H54 (cell line): ENCODE measurements at places on chromosomes 5 and 9.
A peak's percentile ranks its signal among the peaks of the same experiment; 100 is the strongest.

GRCh38 chr5:178797546-178798440 is 62.0 kb upstream of the ZNF354B start:
- no peak for DNase-seq

DNA sequence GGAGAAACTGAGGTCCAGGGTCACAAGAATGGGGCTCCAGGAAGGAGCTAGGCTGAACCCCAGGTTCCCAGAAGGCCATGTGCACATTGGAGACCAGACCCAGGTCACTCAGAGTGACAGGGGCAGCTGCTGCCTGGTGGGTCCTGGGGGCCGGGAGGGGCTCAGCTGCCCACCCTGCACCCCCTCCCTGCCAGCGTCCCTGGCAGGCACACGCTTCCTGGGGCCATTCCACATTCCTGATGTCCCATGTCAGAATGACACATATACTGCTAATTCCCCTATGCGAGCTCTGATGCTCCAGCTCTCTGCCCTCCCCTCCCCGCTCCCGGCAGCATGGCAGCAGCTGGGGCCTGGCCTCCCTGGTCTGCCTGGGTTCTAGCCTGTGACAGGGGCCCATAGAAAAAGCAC is 14.0 kb downstream of the FGFR4 start:
- DNase-seq = peak; percentile 77

DNA sequence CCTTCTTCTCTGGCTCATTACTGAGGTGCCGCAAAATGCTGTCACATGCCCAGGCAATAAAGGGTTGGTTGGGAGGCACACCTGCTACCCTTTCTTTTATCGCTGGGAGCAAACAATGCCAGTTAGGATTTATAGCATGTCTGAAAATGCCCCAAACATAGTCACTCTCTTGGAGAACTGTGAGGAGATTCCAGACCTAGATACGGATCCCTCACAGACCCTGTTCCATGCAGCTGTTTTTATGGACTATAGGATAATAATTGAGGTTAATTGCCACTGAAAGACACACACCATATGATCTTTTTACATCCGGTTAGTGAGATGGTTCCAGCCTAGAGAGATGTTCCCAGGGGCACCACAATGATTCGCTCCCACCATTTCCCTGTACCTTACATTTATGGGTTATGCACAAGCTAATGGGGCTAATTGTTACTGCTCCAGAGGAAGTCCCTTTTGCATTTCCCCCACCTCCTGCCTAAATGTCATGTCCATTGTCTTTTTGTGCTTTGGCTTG is 318.1 kb downstream of the PIK3R1 start:
- no peak for DNase-seq

DNA sequence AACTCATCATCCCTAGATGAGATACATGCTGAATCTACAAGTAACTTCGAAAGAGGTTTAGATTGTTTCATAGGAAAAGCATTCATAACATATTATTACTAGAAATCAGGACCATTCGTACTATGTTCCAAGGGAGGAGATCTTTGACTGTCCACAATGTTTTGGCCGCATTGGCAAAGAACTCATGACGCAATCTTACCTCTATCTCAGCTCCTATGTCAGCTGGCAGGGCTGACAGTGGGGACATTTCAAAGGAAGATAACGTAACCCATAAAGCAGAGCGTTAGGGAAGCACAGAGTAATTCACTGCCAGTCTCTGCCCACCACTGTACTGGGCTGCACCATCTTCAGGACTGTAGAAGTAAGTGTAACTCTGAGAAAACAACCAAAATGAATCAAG is 69.7 kb downstream of the EFNA5 start:
- DNase-seq = no peak

DNA sequence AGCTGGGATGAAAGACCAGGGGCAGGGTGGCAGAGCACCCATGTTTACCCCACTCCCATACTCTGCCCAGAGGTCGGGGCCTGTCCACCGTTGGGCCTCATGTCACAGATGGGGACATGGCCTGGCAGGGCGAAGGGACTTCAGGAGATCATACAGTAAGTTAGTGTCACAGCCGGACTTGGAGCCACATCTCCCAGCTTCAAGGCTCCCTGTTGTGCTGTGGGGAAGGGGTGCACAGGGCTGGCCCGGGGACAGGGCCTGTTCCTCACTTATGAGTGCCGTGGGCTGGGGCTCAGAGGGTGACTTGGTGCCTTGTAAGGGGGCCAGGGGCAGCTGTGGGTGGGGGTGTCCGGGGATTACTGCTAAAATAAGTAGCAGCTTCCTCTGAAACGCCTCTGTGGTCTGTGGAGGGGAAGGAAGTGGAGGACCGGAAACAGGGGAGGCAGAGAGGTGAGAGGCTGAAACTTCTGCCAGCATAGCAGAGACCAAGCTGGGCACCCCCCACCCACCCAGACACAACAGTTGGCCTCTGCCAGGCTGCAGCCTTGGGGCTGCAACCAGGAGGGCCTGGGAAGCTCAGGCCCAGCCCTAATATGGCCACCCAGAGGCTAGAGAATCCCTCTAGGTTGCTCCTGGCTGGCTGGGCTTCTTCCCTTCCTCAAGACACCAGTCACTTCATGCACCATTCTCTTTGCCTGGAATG is 41.1 kb upstream of the NEK6 start:
- DNase-seq = no peak

DNA sequence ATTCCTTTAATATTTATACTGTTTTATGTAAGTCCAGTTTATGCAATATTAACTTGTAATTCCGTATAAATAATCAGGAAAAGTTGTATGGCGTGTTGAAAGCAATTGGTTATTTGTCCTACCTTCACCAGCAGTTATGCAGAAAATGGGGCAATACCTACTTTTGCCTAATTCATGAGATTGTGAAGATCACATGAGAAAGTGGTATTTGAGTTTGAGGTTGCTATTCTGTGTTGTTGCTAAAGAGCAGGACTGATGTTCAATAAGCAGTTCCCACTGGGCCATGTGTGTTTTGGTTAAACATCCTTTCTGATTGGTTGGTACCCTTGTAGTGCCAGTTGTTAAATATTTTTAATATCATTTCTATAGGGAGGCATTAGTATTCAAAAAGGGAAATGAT is 3.2 kb downstream of the TGFBR1 start:
- no peak for DNase-seq

DNA sequence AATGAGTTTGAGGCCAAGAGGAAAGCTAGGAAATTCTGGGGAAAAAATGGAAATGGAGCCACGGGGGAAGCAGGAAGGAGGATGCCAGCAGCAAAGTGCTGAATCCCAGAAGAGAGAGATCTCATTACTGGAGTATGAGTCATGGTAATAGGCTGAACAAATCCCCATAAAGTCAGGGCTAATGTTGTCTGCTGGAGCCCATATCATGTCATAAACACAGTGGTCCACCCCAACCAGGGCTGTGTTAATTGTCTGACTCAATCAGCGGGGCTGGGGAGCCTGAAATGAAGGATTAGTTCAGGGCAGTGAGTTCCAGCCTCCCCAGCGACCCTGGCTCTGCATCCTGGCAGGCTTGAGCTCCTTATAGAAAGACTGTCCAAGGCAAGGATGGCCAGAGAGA is 68.8 kb downstream of the TLR4 start:
- peak; percentile 52 for DNase-seq

DNA sequence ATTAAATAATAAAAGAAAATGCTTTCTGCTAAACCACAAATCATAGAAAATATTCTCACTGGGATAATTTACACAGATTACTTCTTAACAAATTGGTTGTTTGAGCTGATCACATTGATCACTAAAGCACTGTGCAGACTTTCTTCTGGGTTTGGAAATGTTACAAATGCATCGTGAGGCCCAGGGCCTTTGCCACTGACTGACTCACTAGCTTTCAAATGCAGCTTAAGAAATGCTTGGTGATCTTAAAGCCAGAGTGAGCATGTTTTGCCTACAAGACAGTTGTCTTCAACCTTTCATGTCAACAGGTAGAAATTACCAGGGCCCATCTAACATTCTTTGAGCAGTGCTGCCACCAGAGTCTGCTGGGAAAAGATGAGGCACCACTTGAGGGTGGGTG is 252.3 kb upstream of the ADRA1B start:
- DNase-seq = no peak

DNA sequence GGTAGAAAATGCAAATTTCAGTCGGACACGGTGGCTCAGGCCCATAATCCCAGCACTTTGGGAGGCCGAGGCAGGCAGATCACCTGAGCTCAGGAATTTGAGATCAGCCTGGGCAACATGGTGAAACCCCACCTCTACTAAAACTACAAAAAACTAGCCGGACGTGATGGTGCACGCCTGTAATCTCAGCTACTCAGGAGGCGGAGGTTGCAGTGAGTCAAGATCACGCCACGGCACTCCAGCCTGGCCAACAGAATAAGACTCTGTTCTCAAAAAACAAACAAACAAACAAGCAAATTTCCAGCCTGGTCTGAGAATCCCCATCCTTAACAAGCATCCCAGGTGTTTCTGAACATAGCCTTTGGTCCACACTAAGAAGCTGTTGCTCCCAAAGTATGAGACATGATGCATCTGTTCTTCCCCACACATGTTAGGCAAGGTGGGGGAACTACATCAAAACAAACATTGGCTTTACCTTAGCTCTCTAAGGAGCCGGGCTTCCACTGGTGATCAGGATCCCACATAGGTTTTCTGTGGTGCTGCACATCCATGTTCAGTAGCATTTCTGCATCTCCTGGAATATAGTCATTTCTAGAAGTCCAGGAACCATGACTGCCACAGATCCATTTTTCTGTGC is 92.5 kb upstream of the DMRT1 start:
- DNase-seq = no peak

- DNase-seq = peak; percentile 14
Observed at GRCh38 chr9:101995231-101995630, 256.8 kb upstream of the GRIN3A start.

DNA sequence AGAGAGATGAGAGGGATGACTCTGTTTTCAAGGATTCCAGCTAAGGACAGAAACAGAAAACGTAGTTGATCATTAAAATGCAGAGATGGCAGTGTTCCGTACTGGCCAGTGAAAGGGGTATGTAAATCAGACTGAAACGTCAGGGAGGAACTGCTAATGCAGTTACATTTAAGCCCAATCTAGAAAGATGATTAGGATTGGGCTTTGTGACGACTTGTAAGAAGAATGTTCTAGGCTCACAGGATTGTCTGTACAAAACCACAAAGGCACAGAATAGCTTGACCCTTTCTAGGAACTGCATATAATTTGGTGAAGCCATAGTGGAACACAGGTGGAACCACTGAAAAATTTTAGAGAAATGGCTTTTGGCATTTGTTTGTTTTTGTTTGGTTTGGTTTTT is 55.6 kb upstream of the TESK1 start:
- no peak for DNase-seq

DNA sequence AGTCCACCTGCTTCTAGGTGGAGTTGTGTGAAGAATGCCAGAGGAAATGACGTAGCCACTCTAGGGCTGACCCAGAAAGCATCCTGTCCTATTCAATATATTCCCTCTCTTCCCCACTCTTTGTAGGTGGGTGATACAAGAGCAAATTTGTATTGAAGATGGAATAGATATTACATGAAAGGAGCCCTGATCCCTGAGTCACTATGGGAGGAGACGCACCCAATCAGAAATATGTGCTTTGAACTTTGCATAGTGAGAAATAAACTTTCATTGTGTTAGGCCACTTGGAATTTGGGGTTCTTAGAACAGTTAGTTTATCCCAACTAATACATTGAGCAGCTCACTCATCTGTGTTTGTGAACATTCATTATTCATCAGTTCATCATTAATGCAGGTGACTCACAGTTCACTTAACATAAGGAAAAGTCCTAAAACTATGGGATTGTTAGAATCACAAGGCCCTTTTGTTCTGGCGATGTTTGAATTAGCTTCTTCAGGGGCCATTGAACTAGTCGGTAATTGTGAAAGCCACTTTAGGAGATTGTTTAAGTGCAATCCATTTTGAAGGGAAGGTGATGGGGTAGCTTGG is 26.9 kb upstream of the NTRK2 start:
- no peak for DNase-seq

- no peak for DNase-seq
Observed at GRCh38 chr5:94499806-94500205, 118.6 kb downstream of the KIAA0825 start.

GRCh38 chr9:125272697-125273096 is 11.1 kb downstream of the GAPVD1 start:
- no peak for DNase-seq

DNA sequence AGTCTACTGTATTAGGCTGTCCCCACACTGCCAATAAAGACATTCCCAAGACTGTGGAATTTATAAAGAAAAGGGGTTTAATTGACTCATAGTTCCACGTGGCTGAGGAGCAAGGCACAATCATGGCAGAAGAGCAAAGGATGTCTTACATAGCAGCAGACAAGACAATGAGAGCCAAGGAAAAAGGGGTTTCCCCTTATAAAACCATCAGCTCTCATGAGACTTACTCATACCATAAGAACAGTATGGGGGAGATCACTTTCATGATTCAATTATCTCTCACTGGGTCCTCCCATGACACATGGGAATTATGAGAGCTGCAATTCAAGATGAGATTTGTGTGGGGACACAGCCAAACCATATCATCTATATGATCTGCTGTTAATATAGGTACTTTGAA is 14.8 kb upstream of the FSTL4 start:
- no peak for DNase-seq

- DNase-seq = peak; percentile 35
Observed at GRCh38 chr5:150573867-150574817, 66.2 kb downstream of the NDST1 start.

- DNase-seq = no peak
Observed at GRCh38 chr5:15463231-15463980, 36.6 kb upstream of the FBXL7 start.

DNA sequence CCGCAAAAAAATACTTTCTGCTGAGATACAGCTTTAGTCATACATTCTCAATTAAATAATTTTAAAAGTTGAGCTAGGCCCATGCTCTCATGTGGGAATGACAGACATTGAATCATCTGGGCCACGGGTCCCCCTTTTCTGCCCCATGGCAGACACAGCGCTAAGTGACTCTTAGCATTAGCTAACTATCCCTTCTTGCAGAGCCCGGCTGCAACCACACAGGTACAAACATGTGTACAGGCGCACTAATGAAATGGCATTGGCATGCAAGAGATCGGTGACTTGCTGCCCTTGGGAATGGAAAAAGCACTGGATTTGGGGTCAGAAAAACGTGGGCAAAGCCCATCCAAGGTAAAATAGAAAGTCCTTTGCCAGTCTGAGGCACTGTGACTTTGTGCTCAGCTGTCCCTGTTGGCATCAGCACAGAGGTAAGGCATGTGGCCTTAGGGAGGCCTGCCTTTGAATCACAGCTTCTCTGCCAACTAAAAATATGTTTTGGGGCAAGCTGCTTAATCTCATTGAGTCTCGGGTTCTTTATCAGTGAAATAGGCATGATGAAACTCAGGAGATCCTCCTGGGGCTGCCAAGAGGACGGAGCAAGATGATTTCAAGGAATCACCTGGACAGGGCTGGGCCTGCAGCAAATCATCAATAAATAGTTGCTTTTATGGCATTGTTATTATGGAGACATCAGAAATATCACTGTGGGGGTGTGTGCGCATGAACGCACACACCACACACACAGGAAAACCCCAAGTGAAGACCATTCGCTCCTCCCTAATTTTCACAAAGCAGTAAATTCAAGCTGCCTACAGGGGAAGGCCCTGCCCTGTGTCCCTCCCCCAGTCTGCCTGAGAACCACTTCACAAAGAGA is 54.2 kb downstream of the WHRN start:
- no peak for DNase-seq

GRCh38 chr5:39167141-39167971 is 52.0 kb downstream of the FYB1 start:
- no peak for DNase-seq

GRCh38 chr5:88487066-88487465 is 218.4 kb upstream of the TMEM161B start:
- no peak for DNase-seq
